ENCODE measurements at places on chromosomes 12 and 14. TPM values are rescaled to one million over a fixed set of nuclear protein-coding genes. Genes with fewer than 3 reads are reported as not detected.

DNA sequence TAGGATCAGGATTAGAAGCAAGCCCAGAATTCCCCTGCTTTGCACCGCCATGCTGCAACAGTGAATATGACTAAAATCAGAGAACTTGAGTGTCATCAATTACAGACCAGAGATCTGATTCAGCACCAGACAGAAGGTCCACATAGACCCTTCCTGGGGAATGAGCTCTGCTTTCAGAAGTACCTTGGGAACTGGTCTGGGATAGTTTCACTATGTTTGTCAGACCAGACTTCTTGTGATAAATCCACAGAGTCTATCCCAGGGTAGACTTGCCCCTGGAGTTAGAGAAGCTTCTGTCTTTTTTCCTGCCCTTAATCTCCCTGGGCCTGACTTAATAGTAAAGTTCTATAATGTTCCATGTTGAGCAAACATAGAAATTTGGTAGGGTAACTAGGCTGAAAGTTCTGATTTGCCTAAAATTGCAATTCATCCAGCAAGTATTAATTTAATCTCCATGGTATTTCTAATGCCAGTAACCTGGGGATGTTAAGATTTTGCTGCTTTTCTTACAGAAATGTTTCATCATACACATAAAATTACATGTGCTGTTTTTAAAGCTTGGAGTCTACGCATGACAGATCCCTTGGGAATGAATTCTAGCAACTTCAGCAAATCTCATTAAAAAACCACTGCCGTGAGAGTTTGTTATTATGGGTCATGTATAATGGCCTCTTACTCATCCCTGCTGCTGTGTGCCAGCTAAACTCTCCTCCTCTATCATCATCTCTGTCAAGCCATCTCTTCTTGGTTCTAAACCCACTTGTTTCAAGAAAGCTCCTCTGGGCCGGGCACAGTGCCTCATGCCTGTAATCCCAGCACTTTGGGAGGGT, 61.3 kb upstream of the METAP2 start:
- DNase-seq, result no peak

DNA sequence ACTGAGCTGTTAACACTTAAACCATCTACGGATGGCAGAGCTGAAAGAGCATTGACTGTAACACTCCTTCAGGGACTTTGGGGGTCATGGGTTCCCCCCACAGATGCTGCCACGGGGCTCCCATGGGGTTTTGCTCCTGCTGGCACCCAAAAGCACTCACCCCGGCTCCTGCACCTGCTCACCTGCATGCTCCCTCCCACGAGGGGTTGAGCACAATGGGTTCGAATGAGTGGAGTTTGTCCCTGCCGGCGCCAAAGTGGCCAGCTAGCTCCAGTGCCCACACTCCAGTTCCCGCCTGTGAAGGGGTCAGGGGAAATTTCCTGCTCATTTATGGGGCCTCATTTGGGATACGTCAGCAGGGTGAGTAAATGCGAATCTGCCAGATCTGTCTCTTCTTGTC, 40.7 kb downstream of the TNFAIP2 start:
- DNase-seq, result no peak

- DNase-seq, result no peak
These were observed 11.3 kb upstream of the PLBD2 start for GRCh38 chr12:113347107-113347506.

DNA sequence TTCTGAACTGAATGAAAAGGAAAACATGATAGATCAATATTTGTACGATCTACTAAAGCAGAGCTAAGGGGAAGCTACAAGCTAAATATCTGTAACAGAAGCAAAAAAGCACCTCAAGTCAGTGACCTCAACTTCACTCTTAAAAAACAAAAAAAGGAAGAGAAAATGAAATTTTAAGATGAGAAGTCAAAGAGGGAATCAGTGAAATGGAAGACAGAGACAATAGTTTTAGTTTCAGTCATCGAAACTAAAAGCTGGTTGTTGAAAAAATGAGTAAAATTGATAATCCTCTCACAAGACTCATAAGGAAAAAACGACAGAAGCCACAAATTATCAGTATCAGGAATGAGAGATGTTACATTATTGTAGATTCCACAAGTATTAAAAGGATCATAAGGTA, 11.9 kb upstream of the SLC2A13 start:
- no peak for DNase-seq

DNA sequence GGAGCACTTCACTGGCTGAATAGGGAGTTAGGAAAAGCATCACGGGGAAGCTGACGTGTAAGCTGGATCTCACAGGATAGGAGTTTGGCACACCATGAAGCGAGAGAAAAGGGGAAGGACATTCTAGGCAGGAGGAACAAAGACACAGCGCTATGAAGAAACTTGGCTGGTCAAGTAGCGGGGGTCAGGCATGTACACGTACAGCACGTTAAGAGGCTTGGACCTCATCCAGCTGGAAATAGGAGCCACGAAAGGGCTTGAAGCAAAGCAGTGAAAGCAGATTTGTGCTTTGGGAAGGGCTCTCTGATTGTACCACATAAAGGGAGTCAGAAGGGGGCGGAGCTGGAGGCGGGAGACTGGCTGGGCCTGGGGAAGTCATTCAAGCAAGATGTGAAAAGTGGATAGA, 19.6 kb upstream of the GALNT8 start:
- no peak for DNase-seq

The RFLNA gene
- 0.23 TPM for total RNA-seq

The HAL gene
- total RNA-seq, result 2.2 TPM

The KRT77 gene
- total RNA-seq, result not detected

GRCh38 chr14:21643407-21643806, 8.7 kb upstream of the OR10G2 start:
- DNase-seq, result no peak

The CLEC1A gene
- 1.9 TPM for total RNA-seq

- no peak for DNase-seq
These were observed 5.6 kb downstream of the REM2 start for GRCh38 chr14:22888662-22889061.

DNA sequence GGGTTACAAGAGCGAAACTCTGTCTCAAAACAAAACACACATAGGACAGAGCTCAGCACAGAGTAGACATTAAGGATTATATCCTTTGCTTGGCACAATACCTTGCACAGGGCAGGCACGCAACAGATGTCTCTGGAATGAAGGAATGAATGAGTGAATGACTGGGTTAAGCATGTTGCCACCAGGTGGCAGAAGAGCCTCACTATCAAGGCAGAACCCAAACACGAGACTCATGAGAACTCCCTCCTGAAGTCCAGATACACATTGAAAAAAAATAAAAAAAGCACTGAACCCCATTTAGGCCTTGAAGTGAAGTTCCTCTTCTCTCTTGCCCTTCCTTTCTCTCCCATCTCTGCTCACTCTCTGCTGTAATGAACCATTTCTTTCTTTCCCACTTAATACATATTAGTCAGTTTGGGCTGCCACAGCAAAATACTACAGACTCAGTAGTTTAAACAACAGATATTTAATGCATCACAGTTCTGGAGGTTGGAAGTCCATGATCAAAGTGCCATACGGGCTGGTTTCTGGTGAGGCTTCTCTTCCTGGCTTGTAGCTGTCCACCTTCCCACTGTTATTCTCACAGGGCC, 26.6 kb upstream of the LTA4H start:
- DNase-seq, result peak; percentile 4

GRCh38 chr12:11953523-11953922, 117.2 kb upstream of the BCL2L14 start:
- DNase-seq, result no peak

The RASSF8 gene
- total RNA-seq, result 3.6 TPM

The IFI27 gene
- total RNA-seq, result 102 TPM

The GZMH gene
- total RNA-seq, result not detected

DNA sequence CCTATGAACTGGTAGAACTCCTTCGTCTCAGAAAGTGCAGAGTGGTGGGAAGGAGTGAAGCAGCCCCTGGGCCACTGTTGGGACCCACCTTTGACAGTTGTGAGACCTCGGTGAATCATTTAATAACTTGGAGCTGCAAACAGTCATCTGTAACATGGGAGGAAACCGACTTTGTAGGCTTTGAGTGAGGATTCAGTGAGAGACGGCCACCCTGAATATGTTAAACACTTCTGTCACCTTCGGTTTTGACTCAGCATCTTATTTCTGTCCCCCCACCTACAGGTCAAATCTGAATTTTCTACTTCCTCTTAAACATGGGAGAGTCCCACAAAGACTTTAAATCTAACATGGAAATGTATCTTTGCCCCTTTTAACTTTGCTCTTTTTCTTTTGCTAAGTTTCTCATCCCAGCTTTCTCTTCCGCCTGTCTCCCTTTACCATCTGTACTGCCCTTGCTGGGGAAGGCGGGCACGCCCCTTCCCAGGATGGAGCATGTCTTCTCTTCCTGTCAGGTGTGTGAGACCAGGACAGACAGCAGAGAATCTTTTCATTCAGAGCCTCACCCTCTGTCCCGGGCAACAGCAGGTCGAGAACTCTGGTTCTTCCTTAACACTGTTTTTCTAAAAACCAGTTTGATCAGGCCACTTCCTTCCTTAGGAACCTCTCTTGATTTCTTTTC, 37.1 kb downstream of the ZC3H14 start:
- no peak for DNase-seq

The SPIC gene
- not detected for total RNA-seq

DNA sequence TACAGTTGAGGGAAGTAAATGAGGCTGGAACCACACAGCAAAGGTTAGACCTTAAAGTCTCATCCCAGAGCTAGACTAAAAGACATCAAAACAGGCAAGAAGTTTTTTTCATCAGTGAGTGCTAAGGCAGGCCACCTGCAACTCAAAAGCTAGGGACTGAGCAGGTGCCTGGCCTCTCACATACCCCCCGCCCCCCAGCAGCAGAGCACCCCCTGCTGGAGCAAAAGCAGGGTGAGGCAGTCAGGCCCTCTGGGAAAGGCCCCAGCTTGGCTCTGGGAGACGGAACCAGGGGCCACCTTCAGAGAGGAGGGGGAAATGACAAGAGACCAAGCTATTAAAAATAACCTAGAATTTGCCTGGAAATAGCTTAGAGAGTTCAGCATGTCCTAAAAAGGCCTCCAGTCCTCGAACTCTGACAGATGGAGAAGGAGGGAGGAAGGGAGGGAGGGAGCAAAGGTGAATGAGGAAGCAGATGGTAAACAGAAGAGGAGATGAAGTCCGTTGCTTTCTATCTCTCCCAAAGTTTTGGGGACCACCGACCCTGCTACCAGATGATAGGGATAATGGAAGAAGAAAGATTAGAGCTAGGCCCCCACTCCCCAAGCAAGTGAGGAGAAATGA, 1.8 kb downstream of the ITGA7 start:
- DNase-seq, result no peak

DNA sequence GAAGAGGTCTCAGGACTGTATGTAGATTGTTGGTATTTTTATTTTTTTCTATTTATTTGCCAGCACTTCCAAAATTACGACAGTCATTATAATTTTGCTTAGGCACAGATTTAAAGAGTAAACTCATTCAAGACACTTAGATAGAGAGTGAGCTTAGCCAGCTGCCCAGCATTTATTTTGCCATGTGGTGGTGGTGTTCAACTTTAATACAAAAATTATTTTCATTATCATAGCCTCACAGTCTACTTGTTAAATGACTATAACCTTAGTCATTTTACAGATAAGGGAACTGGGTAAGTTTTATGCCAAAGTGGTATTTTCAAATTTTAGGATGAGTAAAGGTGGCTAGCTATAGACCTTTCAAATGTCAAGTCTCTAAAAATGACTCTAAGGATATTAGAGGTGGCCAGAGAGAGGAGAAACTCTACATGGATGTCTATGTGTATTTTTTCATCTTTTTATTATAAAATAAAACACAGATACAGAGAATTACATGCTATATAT, 66.7 kb downstream of the LRRC9 start:
- no peak for DNase-seq

DNA sequence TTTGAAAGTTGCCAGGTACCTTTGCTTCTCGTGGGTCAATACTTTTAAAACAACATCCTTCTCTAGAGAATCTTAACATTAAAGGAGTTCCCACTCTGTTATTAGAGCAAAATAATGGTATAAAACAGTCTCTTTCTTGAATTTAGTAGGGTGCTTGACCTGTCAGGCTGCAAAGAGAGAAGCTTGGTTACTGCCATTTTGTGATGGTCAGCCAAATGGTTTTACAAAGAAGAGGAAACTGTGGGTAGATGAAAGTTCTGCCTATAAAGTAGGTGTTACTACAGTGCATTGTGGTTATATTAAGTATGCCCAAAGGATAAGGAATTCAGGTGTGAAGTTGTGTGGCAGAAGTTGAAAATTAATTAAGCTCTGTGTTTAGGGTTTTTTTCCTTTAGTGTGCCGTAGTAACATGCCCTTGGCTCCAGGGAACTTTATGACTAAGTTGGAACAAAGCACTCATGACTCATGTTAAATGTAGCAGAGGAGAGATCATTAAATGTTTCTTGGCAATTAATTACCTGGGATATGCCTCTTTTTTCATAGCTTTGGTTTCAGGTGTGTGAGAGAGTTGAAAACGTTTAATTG, 354.0 kb upstream of the KITLG start:
- no peak for DNase-seq

DNA sequence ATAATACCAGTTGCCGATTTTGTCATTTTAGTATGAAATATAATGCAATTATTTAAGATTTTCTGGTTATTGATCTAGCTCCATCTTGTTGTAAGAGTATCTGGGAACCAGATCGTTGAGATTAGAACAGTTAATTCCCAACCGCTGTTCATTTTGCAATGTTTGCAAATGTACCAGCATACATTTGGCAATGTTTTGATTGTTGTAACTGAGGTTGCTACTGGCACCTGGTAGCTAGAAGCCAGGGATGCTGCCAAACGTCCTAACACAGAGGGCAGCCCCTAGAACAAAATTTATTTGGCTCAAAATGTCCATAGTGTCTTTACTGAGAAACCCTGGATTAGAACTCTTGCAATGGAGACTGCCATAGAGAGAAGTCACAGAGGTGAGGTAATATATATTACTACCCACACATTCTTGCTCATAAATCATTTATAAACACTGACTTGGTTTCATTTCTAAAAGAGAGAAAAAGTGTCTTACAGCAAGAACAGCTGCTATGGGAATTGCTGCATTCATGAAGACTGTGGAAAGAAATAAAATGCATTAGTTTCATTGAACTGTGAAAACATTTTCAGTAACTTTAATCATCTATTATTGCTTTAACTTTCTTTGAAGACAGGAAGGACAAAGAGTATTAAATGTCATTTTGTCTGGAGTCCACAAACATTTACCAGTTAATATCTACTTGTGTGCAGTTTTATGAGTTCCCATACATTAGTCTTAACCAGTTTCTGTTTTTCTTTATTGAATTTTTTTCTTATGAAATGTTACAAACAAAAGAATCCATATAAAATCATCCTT, 46.2 kb downstream of the ABCC9 start:
- no peak for DNase-seq

The MMP17 gene
- total RNA-seq, result 1.3 TPM

The REM2 gene
- total RNA-seq, result 0.83 TPM

GRCh38 chr14:55556929-55557623, 22.9 kb upstream of the KTN1 start:
- DNase-seq, result no peak

- DNase-seq, result no peak
These were observed 62.0 kb downstream of the NDUFA12 start for GRCh38 chr12:94941440-94941862.

- no peak for DNase-seq
These were observed 7.0 kb upstream of the CRACR2A start for GRCh38 chr12:3759878-3760277.
